SW 1271 (cell line): ENCODE measurements at places on chromosomes 16 and 17.

DNA sequence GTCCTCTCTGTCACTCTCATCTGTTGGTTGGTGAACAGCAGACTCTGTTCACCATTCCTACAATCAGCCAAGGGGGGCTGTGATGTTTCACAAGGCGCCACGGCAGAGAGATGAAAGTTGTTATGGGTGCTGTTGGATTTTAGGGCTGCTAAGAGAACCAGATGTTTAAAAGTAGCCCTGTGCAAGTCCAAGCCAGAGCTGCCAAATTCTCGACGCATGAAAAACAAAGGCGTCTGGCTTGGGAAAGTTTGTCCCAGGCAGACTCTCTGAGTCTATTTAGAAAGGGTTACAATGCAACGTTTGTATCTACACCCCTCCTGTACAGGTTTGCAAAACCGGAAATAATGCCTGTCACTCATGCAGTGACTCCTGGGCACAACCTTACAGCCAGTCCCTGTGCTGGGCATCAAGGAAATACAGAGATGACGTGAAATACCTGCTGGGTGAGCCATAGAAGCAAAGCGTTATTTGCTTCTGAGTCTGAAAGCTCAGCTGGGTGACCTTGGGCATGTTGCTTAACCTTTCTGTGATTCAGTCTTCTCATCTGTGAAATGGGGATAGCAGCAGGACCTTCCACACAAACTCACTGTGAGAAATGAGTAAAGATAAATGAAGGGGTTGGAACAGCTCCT lies 74.8 kb downstream of the XYLT1 start:
- DNase-seq = no peak

- DNase-seq = no peak
These were observed 12.9 kb upstream of the WFIKKN1 start for GRCh38 chr16:617855-618254.

- no peak for DNase-seq
These were observed at the start of gene HSD11B2 for GRCh38 chr16:67430977-67431774. Gene HSD11B2 (plus strand): TSS chr16:67431121. CDS start chr16:67431249, 128 bp downstream.

DNA sequence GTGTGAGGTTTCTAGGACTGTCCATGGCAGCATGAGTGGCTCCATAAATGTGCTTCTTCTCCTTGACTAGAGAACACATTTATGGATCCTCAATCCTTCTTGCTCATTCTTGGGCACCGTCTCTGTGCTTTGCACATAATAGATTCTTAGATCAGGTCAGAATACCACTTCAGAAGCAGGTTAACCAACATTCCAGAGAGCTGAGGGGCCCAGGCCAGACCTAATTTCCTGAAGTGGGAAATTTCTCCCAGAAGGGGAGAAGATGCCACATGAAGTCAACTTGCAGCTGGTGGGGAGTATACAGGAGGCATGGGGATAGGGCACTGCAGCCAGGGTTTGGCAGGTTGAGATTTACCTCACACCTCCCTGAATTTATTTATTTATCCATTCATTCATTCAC lies 24.4 kb upstream of the VAT1L start:
- no peak for DNase-seq

DNA sequence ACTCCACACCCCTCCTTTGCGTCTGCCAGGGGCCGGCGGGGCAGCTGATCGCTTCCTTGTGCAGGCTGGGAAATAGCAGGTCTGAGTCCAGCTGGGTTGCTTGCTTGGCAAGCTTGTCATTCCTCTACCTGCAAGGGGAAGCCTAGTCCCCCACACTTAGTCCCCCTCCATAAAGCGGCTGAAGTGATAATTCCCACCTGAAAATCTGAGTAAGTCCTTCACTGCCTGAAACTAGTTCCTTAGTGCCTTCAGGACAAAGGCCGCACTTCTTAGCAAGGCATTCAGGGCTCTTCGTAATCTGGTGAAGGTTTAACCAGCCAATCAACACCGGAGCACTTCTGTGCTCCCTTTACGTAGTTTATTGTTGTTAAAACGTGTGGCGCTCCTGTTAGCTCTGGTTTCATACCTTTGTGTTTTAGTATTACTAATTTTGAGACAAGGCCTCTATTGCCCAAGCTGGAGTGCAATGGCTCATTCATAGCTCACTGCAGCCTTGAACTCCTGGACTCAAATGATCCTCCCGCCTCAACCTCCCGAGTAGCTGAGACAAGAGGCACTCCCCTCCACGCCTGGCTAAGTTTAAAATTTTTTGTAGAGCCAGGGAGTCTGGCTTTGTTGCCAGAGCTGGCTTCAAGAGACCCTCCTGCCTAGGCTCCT lies 817 bp downstream of the PSKH1 start:
- DNase-seq = peak; percentile 25

GRCh38 chr17:64358261-64358788 lies 32.3 kb downstream of the PECAM1 start:
- no peak for DNase-seq

DNA sequence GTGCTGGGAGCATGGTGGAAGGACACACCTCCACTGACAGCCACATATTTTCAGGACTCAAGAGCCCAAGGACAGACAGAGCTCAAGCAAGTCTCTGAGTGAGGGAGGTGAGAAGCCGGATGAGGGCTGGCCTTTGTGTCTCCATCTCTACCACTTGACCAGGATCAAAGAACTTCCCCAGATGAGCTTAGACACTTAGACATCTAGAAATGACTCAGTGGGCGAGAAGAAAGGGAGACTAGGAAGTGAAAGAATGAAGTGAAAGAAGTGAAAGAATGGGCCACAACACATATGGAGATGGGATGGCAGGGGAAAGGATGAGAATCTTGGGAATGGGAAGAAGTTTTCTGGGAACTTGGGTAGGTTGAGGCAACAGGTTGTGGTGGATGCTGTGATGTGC lies 274.9 kb upstream of the CCL2 start:
- no peak for DNase-seq

DNA sequence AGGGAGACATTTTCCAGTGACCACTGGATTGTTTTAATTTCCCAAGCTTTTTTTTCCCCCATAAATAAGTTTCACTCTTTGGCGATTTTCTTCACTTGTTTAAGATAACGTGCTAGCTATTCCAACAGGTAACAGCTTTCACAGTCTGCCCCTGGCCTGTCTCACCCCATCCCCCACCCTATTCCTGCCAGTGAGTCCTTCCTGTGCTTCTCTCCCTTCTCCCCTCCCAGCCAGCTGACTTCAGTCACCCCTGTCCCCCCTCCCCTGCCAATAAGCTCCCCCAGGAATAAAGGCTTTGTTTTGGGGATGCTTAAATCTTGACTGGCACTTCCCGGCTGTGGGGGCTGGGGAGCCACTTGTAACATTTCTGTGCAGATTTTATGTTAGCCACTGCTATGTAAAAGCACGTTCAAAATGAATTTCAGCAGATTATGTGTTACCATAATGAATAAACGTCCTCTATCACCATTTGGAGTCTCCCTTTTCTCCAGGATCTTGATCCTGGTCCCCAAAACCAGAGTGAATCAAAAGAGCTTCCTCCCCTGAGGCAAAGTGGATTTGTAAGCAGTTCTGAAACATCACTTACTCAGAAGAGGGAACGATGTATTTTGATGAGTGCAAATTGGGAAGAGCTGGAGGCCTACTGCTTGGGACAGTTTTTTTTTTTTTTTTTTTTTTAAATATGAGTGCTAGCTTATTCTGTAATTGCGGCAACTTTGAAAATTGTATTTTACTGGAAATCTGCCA lies 58.2 kb downstream of the IGF2BP1 start:
- no peak for DNase-seq

GRCh38 chr17:49104511-49105074 lies 28.0 kb upstream of the B4GALNT2 start:
- DNase-seq = no peak

DNA sequence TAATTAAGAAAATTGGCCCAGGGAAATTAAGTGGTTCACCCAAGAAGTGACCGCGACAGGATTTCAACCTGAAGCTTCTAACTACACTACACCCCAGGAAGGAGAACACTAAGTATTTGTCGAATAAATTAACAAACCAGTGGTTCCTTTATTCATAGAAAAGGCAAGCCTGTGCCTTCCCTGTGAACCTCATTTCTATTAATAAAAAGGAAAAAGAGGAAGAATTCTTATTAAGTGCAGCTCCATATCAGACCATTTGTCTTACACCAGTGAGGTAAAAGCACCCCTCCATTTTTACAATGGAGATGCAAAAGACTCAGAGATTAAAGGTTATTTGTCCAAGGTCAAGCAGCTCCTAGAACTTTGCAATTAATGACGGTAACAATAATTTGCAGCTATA lies 1.7 kb downstream of the COPS3 start:
- DNase-seq = no peak

- no peak for DNase-seq
These were observed 74.8 kb upstream of the MARCHF10 start for GRCh38 chr17:62882878-62883277.

DNA sequence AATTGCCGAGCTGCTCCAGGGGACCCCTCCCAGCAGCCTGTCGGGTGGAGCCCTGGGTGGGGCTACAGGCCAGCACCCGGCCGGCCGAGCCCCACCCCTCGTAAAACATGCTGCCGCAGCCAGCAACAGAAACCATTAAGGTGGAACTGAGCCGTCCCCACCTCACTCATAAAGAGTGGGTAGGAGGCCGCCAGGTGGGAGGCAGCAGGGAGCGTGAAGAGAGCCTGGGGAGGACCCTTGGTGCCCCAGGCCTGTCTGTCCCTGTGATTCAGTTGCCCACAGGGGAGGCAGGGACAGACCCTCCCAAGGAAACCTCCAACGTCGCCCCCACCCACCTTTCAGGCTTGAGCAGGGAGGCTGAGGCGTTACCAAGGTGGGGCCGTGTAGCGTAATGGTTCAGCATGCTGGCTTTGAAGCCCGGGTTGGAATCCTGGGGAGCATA lies 8.4 kb downstream of the FOXN1 start:
- no peak for DNase-seq
